ENCODE measurements at places on chromosomes 11 and 22.

GRCh38 chr22:29268511-29269229, 602 bp downstream of the EWSR1 start:
- no peak for DNase-seq

- no peak for DNase-seq
These were observed 296.6 kb downstream of the TBC1D22A start for GRCh38 chr22:47059076-47059475.

DNA sequence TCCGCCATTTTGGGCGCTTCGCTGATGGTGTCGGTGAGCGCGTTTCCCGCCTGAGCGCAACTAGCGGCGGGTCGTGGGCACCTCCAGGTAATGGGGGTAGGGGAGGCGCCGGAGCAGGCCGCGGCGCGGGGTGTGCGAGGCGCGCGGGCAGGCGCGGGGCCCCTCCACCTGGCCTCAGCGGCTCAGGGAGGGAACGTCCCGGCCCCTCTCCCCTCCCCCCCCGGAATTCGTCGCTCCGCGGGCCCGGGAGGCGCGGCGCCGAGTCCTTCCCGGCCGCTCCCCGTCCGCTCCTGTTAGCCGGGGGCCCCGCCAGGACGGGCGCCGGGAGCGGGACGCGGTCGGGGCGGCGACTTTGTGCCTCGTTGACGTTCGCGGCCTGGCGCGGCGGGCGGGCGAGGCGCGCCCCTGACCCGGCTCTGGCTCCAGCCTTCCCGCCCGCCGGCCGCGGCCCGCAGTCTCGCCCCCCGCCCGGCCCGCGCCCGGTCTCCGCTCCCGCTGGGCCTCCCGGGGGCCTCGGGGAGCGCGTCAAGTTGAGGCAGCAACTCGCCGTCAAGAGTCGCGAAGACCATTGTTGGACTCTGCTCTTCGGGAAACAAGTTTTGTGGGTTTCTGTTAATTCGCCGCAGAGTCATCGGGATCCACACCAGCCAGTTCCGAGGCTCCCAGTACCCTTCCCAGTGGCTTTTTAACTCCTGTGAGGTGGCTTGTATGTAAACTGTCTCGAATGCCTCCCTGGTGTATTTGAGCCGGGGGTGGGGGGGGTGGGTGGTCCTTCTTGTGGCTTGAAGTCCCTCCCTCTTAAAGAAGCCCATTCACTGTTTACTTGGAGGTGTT, at the start of gene PPP6R3:
TSS of gene PPP6R3 (plus strand) at position 12 of the 834 bp plus-strand sequence. CDS start 76,913 bp downstream, outside the sequence.
- DNase-seq: no peak

DNA sequence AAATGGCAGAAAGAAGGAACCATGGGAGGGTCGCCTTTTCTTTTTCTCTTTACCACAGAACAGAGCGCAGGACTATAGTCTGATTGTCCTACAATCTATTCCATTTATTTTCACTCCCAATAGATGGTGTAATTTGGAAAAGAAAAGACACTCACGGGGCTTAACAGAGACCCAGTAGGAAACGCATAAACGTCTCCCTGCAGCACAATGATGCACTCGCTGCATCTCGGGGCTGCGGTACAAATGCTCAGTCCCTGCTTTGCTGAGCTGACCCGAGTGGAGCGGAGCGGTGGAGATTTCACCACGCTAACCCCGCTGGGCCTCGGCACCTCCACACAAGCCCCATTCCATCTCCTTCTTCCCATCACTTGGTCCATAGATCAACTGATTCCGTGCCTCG, 1.5 kb downstream of the FEZ1 start:
- DNase-seq: no peak

GRCh38 chr11:73528483-73529203, 69.3 kb downstream of the FAM168A start:
- no peak for DNase-seq

DNA sequence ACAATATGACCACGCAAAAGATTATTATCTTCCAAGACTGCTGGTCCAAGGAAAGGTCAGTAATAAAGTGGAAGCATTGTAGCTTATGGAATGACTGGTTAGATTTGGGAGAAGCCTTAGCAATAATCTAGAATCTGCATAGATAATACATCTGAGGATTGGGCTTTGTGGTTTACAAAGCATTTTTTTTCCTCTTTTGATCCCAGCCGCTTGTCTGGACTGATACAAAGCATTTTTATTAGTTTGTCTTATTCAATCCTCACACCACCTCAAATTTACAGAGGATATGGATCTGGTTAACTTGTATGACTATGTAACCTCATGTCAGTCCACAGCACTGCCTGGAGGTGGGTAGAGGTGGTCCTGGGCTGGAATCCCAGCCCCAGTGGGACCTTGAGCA, 990 bp upstream of the THRSP start:
- DNase-seq: no peak
